ENCODE measurements at places on chromosomes 2 and 18.

GRCh38 chr18:44898498-44898897, 217.8 kb downstream of the SETBP1 start:
- no peak for DNase-seq

- peak; percentile 99 for DNase-seq
These were observed 273.6 kb upstream of the NCKAP5 start for GRCh38 chr2:133841900-133842299.

DNA sequence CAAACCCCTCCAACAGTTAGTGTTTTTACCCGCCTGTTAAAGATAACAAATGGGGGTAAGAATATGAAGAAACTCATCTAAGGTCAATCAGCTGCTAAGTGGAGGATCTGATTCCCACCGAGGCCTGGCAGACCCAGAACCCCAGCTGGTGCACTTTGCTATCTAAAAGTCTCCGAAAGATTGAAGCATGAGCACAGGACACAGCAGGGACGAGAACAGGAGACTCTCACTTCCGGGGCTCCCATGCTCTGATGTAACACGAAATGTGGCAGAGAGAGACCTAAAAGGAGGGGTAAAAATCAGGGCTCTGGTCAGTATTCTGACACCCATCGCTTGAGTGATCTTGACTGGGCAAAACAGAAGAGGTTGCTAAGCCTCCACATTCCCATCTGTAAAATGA, 119.7 kb downstream of the PDCL3 start:
- DNase-seq, result no peak

DNA sequence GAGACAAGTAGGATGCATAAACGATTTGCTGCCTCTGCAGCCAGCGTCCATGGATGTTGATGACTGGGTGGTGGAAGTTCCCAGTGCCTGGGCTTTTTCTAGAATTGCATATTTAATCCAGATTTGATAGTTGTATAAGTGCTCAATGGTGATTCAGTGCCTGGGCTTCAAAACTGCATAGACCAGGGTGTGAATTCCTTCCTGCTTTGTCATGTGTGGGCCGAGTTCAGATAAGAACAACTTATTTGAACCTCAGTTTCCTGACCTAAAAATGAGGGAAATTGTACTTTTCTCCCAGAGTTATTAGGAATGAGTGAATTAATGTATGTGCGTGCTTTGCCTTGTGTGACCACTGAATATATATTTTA, 154.6 kb downstream of the WDSUB1 start:
- peak; percentile 93 for DNase-seq

- no peak for DNase-seq
These were observed 56.8 kb upstream of the ST3GAL5 start for GRCh38 chr2:85945586-85945985.

DNA sequence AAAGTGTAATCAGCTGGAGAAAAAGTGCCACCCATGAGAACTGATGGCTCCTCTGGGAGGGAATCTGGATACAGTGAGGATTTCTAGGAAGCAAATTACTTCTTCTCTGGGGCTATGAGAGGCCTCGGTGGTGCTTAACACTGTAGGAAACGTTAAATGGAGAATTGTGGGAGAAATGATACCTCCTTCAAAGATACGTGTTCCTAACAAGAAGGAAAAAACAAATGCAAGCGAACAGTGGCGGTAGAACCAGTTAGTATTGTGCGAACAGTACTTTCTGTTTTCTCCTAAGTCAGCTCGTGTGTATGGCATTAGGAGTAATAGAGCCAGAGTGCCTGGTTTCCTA, 587 bp upstream of the MTIF2 start:
- DNase-seq, result peak; percentile 12

DNA sequence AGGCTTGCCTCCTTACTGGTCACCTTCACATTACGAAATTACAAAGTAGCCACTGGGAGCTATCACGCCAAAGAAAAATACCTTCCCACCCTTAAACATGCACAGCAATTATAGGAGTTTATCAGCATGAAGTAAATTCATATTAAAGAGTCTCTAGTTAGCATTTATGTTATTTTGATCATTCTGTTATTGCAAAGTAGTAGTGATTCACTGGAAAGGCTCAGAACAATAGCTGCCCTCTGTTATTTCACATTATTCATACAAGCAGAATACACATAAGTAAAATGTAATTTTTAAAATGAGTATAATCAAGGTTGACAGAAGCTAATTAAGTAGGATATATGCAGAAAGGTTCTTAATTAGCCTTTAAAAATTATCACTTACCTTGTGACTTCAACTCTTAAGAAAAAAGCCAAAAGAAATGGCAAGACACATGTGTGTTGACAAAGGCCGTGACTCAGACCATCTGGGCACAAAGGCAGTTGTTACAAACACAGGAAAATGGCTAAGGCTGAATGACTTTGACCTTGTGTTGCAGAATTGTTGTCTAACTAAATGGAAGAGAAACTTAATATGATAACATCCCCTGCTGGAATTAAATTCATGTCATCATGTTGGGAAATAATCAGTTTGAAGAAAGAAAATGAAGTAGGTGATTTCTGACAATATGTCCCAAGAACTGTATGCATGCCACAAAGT, 108.3 kb downstream of the ARL6IP6 start:
- peak; percentile 31 for DNase-seq

DNA sequence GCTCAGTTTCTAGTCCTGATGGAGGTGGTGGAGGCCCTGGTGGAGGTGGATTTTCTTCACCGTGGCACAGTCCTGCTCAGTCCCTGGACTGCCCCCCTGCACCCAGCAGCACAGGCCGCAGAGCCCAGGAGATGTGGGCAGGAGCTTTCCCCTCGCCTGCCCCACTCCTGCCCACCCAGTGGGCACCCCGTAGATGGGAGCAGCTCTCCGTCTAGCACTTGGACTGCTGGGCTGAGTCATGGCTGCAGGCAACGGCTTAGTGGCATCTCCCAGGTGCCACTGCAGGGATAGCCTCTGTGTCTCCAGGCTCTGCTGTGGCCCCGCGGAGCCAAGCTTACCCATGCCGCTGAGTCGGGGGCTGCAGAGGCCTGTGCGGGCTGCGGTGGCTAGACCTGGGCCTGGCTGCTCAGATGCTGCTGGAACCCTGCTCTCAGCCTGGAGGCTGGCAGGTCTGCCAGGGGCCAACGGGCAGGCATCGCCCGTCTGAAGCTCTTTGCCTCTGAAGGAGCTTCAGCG, 92.3 kb upstream of the CTDP1 start:
- no peak for DNase-seq

DNA sequence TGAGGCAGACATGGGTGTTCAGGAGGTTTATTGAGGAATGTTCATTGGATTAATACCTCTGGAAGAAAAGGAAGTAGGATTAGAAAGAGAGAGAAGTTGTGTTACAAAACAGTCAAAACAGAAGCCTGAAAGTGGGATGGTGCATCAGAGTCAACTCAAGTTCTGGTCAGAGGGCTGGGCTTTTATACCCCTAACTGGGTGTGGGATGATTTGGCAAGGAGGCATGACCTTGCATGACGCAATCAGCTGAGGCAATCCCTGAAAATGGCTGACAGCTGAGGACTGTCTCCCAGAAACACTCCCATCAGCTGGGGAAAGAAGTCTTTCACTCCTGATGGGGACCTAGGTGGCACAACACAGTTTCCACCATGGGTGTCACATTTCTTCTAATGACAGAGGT, 818.2 kb downstream of the SATB2 start:
- no peak for DNase-seq

GRCh38 chr2:164840930-164841718, 499 bp downstream of the COBLL1 start:
- peak; percentile 74 for DNase-seq

DNA sequence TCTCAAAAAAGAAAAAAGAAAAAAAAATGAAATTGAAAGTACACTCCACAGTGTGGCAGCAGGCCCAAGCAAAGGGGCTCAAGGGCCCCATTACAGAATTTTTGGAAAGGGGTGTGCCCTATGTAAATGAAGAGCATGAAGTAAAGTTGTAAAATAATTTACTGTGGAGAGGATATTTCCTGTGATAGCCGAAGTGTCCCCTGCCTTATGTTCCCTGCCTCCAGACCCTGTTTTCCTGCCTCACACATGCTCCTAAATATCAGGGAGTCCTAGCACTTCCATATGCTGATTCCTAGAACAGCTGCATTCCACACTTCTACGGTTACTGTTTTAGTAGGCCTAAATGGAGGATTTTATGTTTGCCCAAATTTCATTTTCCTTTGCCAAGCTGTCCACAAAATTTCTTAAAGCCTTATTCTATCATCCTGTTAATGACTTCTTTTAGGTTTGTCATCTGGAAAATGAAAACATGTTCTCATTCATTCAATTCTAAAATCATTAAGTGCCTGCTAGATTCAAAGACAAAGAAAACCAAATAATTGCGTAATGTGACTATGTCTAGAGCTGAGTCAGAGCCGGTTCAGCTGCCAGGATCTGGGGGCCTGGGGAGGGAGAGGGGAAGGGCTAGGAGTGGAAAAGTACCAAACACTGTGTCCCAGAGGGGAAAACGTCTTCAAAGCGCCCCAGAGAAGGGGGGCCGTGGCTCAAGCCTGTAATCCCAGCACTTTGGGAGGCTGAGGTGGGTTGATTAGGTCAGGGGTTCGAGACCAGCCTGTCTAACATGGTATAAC, 25.9 kb upstream of the IMPA2 start:
- peak; percentile 82 for DNase-seq

DNA sequence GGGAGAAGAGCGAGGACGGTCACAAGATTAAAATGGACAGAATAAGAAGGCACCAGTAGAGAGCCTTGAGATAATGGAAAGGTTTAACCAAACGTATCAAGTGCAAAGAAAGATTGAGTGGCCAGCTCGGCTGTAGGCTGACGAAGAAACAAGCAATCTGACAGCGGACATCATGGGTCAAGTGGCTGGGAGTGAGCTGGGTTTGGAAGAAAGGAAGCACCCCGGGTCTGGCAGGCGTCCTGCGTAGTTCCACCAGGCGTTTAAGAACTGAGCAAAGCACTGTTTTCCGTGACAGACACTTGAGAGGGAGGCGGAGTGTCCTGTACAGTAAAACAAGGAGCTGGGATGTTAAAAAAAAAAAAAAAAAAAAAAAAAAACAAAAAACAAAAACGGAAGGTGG, 27.1 kb downstream of the DAPL1 start:
- no peak for DNase-seq

DNA sequence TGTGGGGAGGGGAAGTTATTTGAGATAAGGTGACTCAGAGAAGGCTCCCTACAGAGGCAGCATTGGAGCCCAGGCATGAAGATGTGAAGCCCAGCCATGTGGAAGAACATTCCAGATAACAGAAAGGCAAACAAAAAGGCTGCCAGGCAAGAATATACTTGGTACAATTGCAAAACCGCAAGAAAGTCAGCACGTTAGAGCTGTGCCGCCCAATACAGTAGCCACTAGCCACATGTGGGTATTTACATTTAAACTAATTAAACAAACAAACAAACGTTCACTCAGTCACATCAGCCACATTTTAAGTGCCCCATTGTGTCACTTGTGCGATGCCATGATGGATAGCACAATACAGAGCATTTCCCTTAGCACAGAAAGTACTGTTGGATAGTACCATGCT, 179.6 kb downstream of the SATB2 start:
- no peak for DNase-seq

DNA sequence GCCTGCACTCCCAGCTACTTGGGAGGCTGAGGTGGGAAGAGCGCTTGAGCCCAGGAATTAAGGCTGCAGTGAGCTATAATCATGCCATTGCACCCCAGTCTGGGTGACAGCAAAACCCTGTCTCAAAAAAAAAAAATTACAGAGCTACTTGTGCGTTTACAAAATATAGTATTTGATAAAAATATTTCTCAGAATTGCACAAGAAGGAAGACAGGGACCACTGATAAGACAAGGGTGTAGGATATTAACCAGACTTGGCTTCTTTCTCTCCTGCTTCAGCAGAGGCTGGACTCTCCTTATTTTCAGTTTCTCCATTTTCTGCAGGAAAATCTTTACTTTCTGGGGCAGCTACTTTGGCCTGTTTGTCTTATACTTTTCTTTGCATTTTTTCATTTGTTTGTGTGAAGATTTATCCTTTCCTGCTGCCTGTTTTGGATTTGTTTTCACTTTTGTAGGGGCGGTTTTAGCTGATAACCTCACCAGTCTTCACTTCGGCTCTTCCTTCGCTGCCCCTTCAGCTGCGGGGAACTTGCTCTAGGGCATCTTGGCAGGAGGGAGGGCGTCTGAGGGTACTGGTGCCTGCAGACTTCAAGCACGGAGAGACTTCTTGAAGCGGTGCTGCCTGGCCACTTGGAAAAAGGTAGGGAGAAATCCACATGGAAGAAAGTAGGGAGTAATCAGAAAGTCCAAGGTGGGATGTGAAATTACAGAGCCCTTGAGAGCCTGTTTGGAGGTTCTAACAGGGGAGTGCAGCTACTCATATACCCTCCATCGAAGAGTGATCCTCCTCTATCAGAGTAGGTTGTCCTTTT, 14.9 kb upstream of the ZDBF2 start:
- DNase-seq, result no peak

DNA sequence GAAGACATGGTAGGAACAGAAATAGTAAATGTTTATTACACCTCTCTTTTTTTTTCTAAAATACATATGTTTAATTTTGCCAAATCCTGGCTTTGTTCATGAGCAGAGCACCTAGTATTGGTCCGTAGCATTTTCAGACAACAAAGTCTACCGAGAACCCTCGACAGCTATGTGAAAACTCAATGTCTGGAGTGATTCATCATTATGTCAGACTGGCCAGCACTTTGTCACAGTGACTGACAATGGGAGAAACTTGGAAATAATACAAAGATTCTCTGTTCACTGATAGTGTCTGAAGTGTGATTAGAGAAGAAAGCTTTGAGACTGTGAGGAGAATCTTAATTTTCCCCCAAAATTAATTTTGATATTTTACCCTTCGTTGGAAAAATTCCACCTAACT, 143.0 kb downstream of the HNMT start:
- peak; percentile 10 for DNase-seq

GRCh38 chr2:212423089-212423488, 115.5 kb downstream of the ERBB4 start:
- DNase-seq, result peak; percentile 35

DNA sequence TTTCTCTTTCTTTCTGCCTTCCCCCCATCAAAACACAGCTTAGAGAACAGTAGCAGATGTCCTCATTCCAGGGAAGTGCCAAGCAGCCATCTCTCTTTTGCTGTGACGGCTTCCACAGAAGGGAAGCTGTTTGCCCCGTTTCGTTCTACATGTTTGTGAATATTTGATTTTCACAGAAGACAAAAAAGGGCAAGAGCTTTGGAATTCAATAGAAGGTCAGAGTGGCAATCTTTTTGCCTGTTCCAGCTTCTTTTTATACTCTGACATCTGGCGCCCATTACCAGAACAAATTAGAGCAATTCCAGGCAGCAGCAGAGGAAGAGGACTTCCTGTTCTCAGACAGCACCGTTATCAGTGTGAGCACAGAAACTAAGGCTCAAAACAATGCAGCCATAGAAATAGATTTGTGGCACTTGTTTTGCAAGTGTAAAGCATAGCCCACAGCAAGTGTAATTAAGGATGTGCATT, 79.0 kb upstream of the CDH19 start:
- no peak for DNase-seq

- peak; percentile 86 for DNase-seq
These were observed 144.1 kb downstream of the ZFP36L2 start for GRCh38 chr2:43082111-43082894.
